ENCODE measurements at places on chromosomes 1 and 21.

- DNase-seq = no peak
These were observed 9.8 kb downstream of the JUN start for GRCh38 chr1:58774027-58774426.

- DNase-seq = no peak
These were observed 248.1 kb upstream of the FMN2 start for GRCh38 chr1:239843541-239843940.

DNA sequence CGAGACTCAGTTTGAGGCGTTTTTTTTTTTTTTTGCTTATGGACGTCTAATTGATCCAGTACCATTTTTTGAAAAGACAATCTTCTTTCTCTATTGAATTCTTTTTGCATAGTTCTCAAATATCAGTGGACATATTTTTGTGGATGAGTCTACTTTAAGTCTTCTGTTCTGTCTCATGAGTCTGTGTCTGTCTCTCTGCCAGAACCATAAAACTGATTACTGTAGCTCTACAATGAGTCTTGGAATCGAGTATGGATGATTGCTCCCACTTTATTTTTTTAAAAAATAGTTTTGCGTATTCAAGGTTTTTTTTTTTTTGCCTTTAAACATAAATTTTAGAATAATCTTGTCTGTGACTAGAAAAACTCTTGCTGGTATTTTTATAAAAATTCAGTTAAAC is 323.5 kb downstream of the ZNF326 start:
- DNase-seq = no peak

DNA sequence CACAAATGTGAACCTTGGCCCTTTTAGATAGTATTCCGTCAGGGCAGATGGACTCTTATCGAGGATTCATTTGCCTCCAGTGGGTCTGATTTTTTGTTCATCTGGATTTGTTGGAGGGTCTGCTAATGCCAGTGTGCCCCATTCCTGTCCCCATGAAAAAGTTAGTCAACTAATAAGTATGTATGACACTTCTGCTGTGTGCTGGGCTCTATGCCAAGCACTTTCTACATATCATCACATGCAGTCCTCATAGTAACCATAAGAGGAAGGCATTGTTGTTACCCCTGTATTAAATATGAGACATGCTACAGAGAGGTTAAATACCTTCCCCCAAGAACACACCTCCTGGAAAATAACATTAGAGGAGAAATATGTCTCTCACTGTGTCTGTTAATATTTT is 46.6 kb upstream of the MAB21L3 start:
- DNase-seq = no peak

GRCh38 chr1:43978264-43978550 is 803 bp upstream of the B4GALT2 start:
- no peak for DNase-seq

DNA sequence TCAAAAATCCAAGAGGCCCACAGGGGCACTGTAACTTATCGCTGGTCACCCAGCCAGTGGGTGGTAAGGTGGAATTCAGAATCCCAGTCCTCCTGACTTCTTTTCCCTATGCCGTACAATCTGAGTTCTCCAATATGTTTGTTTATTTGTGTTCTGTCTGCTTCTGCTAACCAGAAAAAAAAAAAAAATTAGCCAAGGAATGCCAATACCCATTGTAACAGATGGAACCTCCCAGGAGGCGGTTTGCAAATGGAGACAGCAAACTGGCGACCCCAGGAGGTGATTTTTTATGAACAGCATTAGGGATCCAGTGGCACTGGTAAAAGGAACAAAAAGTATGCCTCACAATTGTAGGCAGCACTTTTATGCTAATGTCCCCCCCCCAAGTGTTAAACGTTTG is 189.0 kb upstream of the FGGY start:
- DNase-seq = no peak

- no peak for DNase-seq
These were observed 7.5 kb downstream of the CTPS1 start for GRCh38 chr1:40986956-40987355.

DNA sequence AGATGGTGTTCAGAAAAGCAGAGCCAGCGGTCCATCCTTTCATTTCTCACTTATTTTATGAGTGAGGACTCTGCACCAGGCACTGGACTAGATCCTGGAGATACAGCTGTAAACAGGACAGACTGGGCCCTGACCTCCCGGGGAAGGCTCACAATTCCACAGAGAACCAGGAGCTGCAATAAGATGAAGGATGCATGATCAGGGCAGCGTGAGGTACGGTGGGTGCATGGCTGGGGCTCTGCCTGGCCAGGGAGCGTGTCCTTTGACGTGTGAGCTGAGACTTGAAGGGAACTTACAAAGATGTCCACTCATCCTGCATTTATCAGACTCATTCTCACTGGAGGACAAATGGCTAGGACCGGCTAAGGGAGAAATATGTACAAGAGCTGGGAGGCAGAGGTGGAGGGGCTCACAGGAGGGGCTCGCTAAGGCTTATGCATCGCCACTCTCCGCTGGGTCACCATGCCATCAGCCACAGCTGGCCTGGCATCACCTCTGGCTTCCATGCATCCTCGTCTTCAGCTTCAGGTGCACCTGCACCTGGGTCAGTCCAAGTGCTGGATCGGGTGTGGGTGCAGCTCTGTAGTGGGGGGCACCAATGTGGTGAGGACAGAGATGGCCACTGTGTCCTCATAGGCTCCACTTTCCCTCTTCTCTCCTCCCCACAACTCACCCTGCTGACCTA is 213.9 kb downstream of the TOMM20 start:
- no peak for DNase-seq
